AG20443 (cell line): ENCODE measurements at places on chromosomes 2 and 18.

DNA sequence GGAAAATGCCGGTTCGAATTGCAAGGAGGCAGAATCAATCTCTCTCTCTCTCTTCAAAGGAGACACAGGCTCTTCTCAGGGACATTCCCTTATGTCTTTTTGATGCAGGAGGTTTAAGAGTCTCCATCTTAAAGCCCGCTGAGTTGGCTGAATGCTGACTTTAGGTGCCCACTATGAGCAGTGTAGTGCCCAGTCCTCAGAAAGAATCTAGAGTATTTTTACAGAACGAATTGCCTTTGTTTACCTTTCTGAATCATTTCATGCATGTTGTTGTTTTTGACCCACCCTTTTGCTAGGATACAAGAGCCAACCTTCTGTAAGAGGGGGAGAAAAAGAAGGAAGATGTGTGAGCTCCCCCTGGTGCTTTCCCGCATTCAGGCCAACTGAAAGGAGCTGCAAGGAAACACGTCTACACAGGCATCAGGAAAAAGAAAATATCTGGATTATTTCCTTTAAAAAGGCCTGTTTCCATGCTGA, 193.5 kb upstream of the TCF4 start:
- DNase-seq, result peak; percentile 67

DNA sequence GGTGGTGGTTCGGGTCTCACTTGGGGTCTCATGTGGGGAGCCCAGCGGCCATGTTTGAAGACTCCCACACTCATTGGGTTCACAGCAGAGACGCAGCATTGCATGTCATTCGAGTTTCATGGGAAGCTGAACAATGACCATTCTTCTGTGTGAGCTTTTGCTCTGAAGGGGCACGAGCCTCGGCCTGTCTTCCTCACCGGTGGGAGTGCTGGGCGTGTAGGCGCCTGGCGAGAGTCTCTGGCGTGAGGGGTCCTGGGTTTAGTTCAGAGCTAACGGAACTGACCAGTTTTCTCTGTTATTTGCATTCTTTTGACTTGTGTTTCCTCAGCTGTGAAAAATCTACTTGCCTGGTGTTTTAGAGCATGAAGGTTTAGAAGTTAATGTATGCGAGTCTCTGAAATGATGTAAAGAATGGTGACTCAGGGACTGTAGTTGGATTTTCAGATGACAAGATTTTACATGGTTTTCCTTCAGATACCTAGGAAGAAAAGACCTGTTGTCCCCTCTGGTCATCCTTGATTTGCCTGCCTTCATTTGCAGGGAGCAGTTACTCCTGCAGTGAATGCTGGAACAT, 98.1 kb downstream of the ARMC9 start:
- DNase-seq, result no peak

DNA sequence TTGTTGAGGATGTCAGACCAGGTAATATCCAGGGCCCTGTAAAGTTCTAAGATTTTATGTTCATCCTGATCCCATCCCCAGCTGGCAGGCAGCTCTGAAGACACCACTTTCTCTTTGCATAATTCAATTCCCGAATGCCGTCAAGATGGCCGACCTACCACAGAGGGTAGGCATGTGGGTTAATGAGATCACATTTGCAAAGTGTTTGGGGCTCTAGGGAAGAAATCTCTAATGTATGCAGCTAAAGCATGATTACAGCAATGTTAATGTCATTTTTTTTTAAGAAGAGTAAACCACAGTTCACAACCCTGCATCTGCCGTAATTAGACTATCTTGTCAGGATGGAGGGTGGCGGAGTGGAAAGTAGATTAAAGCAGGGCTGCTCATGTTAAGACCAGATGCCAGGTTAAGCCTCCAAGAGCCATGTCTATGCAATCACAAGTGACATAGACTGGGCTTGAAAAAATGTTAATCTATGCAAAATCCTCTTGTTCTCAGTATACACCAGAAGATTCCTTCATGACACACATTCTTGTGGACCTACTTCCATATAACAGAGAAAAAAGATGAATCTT, 131.4 kb downstream of the ALK start:
- no peak for DNase-seq

- no peak for DNase-seq
Measured at GRCh38 chr18:77512152-77512551, 262.5 kb downstream of the GALR1 start.

- DNase-seq, result no peak
Measured at GRCh38 chr18:36120297-36120696, 8.8 kb downstream of the SLC39A6 start.

GRCh38 chr2:15553519-15553918, 7.6 kb downstream of the NBAS start:
- DNase-seq, result no peak

GRCh38 chr2:217360781-217361482, 501.1 kb upstream of the TNP1 start:
- DNase-seq, result peak; percentile 88

DNA sequence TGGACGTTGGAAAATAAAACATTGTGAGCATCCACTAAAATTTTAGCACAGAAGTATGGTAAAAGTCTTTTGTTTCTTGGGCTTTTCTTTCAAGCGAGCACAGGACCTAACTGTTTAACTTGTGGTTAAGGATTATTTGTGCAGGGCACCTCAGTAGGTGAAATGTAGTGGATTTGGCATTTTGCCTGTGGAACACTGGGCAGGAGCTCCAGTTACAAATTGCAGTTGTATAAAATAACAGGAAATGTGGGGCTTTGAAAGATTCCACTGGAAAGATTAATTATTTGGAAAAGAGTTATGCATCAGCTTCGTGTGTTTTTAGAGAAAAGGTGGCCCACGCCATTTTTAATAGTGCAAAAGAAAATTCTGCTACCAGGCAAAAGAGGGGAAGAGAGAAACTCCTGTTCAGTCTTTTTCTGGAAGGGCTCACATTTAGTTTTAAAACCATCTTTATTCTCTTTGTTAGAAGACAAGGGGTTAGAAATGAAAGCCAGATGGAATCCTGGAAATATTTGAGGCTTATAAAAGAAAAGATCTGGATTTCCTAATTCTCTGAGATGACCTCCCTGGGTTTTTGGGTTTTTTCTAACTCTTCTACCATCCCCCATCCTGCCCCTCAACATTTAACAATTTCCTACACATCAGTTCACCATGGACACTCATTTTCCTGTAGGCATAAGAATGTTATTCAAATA, 144.3 kb upstream of the SERTAD2 start:
- DNase-seq, result no peak

DNA sequence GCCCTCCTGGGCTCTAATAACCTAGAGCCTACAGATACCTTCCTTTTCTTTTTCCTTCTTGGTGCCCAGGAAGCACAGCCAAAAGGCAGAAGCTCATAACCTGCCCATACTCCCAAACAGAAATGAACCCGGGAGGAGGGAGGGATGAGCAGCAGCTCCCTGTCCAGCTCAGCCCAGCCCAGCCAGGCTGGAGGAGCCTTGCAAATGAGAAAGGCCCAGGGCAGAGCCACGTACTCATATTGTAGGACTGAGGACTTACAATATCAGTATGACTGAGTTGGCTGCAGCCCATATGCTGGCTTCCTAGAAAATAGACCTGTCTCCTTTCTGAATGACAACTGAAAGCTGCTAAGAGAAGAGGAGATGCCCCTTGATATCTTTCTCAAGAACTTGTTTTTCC, 21.7 kb downstream of the PKDCC start:
- no peak for DNase-seq

GRCh38 chr18:10235661-10235952, 218.8 kb upstream of the APCDD1 start:
- DNase-seq, result no peak

GRCh38 chr2:52054824-52055223, 1022.9 kb upstream of the NRXN1 start:
- no peak for DNase-seq

GRCh38 chr2:1985571-1985970, 241.3 kb upstream of the PXDN start:
- no peak for DNase-seq

- DNase-seq, result peak; percentile 47
Measured at GRCh38 chr2:150997702-150998440, 263.8 kb downstream of the RBM43 start.

DNA sequence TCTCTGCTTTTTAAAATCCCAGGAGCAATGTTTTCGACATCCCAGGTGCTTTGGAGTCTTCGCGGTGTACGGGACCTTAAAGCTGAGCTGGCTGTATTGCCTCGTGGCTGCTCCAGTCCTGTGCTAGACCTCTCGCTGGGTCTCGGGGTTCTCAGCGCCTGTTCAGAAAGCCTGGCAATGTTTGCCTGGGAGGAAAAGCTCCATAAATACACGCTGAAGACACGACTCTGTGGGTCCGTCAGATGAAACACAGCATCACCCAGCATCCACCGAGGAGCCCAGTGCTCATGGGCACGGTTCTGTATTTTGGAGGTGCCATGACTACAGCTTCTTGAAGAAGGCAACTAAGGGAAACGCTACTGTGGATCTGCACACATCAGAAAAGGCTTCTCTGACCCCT, 21.6 kb downstream of the MBP start:
- no peak for DNase-seq

DNA sequence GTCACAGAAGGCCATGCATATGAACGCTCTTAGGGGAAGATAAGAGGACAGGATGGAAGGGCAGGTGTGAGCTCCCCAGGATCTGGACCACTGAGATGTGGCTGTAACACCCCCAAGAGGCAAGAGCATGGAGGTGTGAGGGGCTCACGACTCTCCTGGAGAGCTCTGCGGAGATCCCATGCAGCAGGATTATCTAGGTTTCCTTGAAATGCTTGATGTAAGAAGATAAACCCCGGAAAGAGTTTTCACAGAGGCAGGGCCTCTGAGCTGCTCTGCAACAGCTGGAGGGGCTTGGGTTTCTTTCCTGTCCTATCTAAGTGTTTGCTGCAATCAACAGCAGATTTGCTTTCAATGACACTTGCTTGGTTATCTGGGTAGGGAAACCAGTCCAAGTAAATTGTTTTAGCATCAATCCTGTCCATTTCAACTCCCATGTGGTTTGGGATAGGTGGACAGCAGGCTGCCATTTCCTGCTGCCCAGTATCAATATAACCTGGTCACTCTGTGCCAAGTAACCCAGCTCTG, 138.9 kb downstream of the SMAD2 start:
- no peak for DNase-seq

DNA sequence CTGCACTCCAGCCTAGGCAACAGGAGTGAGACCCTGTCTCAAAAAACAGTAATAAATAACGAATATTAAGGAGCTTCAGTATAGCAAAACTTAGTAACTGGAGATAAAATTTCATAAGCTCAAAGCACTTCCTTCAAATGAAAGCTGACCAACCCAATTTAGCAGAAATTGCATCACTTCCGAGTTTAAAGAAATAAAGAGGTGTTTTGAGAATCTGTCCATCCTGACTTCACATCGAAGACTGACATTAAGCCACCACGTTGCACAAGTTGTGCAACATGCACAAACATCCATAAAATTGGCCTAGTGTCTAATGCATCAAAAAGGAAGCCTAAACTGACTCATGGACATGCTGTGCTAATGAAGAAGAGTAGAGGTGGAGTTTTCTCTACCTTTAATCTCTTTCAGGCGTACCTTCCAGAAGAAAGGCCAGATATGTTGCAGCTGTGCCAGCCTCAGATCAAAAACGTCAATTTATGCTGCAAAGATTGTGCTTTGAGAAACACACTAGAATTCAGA, 7.7 kb upstream of the DSG3 start:
- DNase-seq, result no peak

GRCh38 chr2:85413592-85414420, 3.6 kb upstream of the CAPG start:
- DNase-seq, result peak; percentile 87

GRCh38 chr2:151670846-151671597, 63.3 kb downstream of the NEB start:
- DNase-seq, result no peak

GRCh38 chr2:145256551-145256950, 736.6 kb upstream of the ZEB2 start:
- DNase-seq, result no peak

- no peak for DNase-seq
Measured at GRCh38 chr2:190682168-190682567, 33.3 kb downstream of the NAB1 start.

GRCh38 chr2:236627841-236628240, 58.2 kb downstream of the ACKR3 start:
- no peak for DNase-seq

DNA sequence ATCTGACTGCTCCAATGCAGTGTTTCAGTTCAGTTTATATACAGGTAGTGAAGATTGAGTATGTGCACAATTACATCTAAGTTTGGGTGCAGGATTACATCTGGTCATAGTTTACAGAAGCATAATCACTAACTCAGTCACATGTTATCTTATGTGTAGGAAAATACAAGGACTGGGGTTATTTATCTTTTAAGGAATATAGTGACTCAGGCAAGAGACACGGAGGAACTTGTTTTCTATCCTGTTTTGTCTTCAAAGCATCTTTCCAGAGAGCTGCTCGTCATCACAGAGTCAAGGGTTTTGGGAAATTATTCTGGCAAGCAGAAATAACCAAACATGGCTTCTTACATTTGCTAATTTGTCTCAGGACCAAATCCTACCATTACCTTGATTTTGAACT, 1371.5 kb upstream of the TMEFF2 start:
- DNase-seq, result no peak

- no peak for DNase-seq
Measured at GRCh38 chr2:98294711-98295110, 51.5 kb upstream of the CNGA3 start.

GRCh38 chr18:77170890-77171410, 38.4 kb upstream of the MBP start:
- DNase-seq, result no peak

GRCh38 chr2:148402786-148403185, 241.8 kb upstream of the EPC2 start:
- DNase-seq, result no peak

DNA sequence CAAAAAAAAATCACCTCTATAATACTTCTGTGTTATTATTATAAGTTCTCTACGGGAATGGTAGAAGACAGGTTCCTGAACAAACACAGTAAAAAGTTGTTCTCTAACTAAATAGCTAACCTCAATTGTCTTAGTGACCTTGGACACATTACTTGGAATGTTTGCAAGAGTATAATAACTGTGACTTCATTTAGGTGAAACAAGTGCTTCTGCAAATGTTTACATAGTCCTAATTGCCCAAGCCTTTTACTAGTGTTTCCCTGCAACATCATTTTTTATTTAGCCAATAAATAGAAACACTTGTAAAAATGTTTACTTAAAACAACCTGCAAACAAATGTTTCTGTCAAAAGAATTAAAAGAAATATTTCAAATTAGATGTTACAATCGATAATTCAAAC, 9.9 kb downstream of the PLEKHM3 start:
- DNase-seq, result no peak

DNA sequence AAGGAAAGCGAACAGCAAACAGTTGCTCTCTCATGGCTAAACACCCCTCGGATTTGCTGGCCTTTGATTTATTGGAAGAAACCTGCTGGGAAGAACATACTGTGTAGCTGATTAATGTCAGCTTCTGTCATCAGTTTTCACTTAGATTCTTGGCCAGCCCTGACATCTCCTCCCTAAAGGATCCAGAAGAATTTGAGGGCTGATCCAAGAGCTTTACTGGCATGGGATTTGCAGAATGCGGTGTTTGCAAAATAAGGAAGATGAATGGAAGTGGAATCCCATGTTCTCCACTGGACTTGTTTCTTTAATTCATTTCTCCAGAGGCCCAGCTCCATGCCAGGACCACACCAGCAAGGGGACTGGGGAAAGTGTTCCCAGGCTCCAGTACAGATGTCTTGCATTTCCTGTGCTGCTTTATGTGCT, 80.5 kb downstream of the RDH14 start:
- peak; percentile 65 for DNase-seq

- DNase-seq, result no peak
Measured at GRCh38 chr2:231016566-231017230, 20.6 kb upstream of the C2orf72 start.
